ENCODE measurements at places on chromosomes 5 and 9.

DNA sequence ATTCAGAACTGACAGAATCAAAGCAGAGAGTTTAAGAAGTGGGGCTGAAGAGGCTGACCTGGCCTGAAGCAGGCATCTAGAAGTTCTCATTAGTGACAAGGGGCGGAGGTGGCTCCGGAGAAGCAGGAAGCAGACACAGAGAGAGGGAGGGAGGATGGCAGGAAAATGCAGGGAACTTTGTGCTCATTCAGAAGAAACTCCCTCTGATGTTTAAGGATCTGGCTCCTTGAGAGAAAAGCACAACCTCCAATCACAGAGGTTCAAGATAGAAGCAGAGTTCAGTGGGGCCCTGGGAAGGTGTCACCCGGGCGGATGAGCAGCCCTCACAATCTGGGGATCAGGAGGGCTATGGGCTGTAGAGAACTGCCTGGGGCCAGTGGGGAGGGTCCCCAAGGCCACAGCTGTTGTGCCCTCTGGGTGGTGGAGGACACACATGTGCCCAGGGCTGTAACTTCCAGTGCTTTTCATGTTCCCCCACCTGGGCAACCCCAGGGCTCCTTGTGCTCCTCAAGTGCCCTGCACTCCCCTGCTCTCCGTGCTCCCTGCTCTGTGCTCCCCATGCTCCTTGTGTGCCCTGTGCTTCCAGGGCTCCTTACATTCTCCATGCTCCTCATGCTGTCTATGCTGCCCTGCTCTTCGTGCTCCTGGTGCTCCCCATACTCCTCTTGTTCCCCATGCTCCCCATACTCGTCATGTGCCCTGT, 51.4 kb downstream of the TRIP13 start:
- DNase-seq, result peak; percentile 17

DNA sequence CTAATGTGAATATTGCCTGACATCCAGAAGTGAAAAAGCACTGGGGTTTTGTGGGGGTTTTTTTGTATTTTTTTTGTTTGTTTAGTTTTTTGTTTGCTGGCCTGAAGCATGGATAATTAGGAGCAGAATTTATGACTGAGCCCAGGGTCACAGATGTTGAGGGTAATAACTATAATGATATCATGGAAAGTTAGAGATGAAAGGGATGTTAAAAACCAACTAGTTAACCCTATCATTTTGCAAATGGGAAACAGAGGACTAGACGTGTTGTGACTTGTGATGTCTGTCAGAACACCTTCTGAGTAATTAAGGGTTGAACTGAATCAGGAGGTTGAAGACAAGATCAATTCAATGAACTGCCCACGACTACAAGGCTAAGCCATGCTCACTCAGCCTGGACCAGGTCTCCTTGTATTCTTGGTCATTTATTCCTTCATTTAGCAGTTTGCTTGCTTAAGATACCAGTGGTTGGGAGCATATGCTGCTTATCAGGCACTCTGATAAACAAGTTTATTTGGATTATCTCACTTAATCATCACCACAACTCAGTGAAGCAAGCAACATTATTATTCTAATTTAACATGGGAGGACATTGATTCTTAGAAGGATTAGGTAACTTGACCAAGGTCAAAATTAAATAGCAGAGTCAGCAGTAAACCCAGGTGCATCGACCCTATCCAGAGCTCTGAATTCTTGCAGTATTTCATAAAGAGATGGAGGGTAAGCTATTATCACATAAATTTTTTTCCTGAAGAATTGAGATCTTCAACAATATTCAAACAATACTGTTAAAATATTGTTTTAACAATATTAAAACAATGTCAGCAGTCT, 75.7 kb upstream of the PIK3R1 start:
- DNase-seq, result no peak

- no peak for DNase-seq
These were observed 85.4 kb downstream of the TRIM36 start for GRCh38 chr5:115084246-115084793.

DNA sequence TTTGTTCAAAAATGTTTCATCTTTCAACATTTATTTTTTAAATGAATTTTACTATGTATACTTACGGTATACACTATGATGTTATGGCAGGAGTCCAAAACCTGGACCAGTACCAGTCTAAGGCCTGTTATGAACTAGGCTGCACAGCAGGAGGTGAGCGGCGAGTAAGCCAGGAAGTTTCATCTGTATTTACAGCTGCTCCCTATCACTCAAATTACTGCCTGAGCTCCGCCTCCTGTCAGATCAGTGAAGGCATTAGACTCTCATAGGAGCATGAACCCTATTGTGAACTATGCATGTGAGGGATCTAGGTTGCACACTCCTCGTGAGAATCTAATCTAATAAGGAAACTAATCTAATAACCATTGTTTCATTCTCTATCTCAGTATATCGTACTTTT, 715.5 kb upstream of the PTPRD start:
- DNase-seq, result no peak

- DNase-seq, result no peak
These were observed 33.1 kb downstream of the GRAMD2B start for GRCh38 chr5:126456217-126456820.

DNA sequence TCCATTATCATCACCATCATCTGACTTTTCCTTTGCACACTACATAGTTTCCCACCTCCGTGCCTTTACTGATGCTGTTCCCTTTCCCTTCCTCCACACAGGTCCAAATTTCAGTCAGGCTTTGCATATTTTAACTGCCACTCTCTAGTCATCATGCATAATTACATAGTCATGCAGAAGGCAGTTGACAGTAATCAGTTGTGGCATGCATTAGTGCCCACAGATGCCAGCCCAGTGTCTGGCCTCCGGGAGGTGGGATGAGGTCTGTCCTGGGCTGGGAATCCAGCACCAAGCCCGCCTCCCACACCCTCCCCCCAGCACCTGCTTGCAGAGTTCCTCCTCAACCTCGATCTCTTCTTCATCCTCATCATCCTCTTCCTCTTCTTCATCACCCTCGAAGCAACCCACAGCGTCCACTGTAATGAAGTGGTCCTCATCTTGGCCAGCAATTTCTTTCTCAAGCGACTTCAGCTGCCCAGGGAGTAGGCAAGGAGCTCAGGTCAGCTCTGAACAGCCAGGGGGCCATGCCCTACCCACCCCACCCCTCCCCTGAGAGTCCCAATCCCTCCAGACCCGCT, 8.8 kb downstream of the BBLN start:
- no peak for DNase-seq

DNA sequence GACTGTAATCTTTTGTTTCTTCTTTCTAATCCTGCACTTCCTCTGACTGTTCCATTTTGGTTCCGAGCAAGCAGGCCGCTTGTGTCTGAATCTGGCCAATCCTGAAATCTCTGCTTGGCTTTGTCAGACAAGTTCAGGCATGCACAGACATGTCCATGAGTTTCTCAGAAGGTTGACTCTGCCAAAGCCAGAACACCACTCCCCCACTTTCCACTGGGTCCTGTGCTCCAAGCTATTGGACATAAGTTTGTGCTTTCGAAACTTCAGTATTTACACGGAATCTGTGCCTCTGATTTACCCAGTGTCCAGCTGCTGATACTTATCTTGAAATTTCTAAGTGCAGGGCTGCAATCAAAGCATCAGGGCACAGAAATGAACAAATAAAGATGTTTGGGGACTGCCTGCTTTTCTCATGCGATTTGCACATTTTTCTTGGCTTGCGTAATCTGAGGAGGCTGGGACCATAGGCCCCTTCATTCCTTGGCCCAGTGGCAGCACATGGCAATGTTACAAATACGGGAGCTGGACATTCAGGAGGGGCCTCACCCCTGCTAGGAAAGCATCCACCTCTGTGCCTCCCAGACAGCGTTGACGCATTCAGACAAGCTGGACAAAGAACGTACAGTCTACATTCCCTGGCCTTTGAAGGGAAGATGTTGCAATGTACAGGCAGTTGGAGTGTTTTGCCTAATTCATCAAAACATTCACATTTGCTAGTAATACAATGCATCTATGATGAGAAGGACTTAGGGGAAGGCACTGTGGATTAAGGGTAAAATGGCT, 209.2 kb upstream of the PAPPA start:
- DNase-seq, result no peak

Measured in common myeloid progenitor, CD34-positive (primary cell).